Epithelial cell of proximal tubule (primary cell): ENCODE measurements at places on chromosomes 4 and X. TPM values are rescaled to one million over a fixed set of nuclear protein-coding genes. Genes with fewer than 3 reads are reported as not detected.

DNA sequence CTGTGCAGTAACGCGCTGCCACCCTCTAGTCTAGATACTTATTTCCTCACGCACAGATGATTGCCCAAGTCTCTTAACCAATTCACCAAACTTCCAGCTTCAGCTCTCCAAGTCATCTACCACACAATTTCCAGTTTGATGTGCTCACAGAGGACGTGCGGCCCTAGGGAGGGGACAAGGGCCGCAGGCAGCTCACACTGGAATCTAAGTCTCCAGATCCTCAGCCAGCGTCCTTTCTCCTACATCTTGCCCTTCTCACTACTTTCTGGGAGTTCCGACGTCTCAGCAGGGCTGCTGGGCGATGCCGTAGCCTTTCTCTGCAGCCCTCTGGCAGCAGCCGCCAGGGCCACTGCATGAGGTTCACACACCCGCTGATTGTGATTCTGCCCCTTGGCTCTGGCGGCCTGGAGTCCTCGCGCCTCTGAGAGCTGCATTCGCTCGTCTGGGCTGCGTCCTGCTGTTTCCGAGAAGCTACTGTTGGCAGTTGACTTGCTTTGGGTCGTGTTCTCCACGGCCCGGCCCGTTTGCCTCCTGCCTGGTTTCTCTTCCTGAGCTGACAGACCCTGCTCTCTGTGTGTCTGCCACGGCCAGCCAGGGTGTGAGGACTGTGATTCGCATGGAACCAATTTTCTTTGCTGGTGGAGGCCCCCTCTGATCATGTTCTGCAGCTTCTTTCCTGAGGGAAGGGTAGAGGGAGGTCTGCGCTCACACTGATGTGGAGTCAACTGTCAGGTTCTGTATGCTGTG lies 14.1 kb upstream of the TMEM131L start:
- DNase-seq: no peak

DNA sequence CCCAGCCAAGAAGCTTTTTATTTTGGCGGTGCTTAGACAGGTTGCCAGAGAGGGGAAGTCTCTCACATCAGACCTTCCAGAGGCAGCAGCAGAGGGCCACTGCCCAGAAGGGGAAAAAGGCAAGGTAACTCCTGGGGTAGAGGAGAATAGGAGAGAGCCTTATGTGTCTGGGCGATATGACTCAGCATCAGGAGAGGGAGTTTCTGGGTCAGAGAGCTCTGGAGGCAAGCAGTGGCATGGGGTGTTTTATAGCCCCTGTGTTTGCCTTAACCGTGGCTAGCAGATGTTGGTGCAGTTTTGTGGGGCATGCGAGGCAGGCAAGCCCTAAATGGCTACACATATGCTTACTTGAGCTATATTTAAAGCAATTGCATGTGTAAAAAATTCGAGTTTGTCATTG lies 8.3 kb upstream of the ZXDB start:
- no peak for DNase-seq

GRCh38 chrX:144327495-144327894 lies 443.6 kb downstream of the UBE2NL start:
- no peak for DNase-seq

DNA sequence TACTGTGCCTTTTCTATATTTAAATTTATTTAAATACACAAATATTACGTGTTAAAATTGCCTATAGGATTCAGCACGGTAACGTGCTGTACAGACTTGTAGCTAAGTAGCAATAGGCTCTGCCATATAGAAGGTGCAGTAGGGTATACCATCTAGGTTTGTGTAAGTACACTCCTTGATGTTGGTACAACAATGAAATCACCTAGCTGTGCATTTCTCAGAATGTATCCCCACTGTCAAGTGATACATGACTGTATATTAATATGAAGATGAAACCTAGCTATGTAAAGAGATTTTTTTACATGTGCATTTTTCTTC lies 431.2 kb downstream of the KCTD8 start:
- no peak for DNase-seq

The SOWAHD gene
- total RNA-seq: not detected in 2 replicates

DNA sequence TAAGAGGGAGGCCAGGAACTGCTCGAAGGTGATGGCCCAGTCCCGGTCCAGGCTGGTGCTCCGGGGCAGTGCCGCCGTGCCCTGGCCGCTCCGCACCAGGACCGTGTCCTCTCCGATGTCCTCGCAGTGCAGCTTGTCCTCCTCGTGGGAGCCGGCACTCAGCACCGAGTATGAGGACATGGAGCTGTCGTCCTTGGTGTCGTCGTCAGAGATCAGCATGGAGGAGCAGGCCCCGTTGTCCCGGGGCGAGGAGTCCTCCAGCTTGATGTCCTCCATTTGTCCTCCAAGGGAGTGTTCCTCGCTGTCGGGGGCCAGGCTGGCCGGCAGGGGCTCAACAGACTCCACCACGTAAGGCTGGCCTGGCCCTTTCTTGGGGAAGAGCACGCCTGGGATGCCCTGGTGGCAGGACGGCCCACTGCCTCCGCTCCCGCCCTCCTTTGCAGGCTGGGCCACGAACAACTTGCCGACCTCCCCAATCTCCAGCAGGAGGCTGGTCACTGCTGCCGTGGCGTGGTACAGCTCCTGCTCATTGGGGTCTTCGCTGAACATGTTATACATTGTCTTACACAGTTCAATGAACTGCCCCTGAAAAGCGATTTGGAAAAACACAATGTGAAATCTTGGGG lies 53.7 kb upstream of the UCP1 start:
- no peak for DNase-seq

GRCh38 chr4:29047341-29048041 lies 1672.7 kb upstream of the PCDH7 start:
- no peak for DNase-seq

The BCLAF3 gene
- total RNA-seq: 1.2 and 1.7 TPM in 2 replicates
